ENCODE measurements at places on chromosomes 11 and 22. TPM values are rescaled to one million over a fixed set of nuclear protein-coding genes. Genes with fewer than 3 reads are reported as not detected.
A peak's percentile ranks its signal among the peaks of the same experiment; 100 is the strongest.

GRCh38 chr22:42856865-42857704 lies at the start of gene ARFGAP3:
Gene ARFGAP3 (minus strand): TSS chr22:42857273. CDS start chr22:42857182, 91 bp downstream.
- H3K27ac ChIP-seq = peak within 1 kb of the TSS; percentile 94
- DNase-seq = peak; percentile 88
- peak within 1 kb of the TSS; percentile 92 for H3K4me3 ChIP-seq
- H3K4me1 ChIP-seq = peaks cover 11% of the 10 kb centered on the region

GRCh38 chr22:37545703-37546436 lies 14.4 kb upstream of the CDC42EP1 start:
- peak overlapping the region; percentile 20 for H3K4me3 ChIP-seq
- H3K36me3 ChIP-seq = no peaks in the 10 kb centered on the region
- DNase-seq = peak; percentile 77
- H3K4me1 ChIP-seq = peaks cover 47% of the 10 kb centered on the region

GRCh38 chr11:78419327-78419726 lies 1.7 kb upstream of the GAB2 start:
- H3K27ac ChIP-seq = no peak overlapping the region
- H3K4me1 ChIP-seq = peaks cover 26% of the 10 kb centered on the region
- H3K4me3 ChIP-seq = no peak overlapping the region
- DNase-seq = no peak
- H3K36me3 ChIP-seq = no peaks in the 10 kb centered on the region
- H3K27me3 ChIP-seq = no peaks in the 10 kb centered on the region

ROBO4 gene
- not detected for total RNA-seq

GRCh38 chr11:73414977-73415651 lies 38.9 kb downstream of the RELT start:
- H3K27ac ChIP-seq = no peak overlapping the region
- no peak for DNase-seq
- no peak overlapping the region for H3K4me3 ChIP-seq
- H3K36me3 ChIP-seq = no peaks in the 10 kb centered on the region
- no peaks in the 10 kb centered on the region for H3K27me3 ChIP-seq

OR5B2 gene
- not detected for total RNA-seq

- peaks cover 5% of the 10 kb centered on the region for H3K4me1 ChIP-seq
- H3K4me3 ChIP-seq = no peak overlapping the region
- no peaks in the 10 kb centered on the region for H3K27me3 ChIP-seq
- no peaks in the 10 kb centered on the region for H3K36me3 ChIP-seq
Observed at GRCh38 chr22:41565403-41566054, 4.7 kb downstream of the CSDC2 start.

- H3K27ac ChIP-seq = no peak within 1 kb of the TSS
- peak; percentile 31 for DNase-seq
- H3K4me1 ChIP-seq = no peaks in the 10 kb centered on the region
- no peak within 1 kb of the TSS for H3K4me3 ChIP-seq
- no peaks in the 10 kb centered on the region for H3K36me3 ChIP-seq
- no peaks in the 10 kb centered on the region for H3K27me3 ChIP-seq
Observed at GRCh38 chr11:44309478-44310205, at the start of gene ALX4. Gene ALX4 (minus strand): TSS chr11:44310139. CDS start chr11:44310062, 77 bp downstream.

DNA sequence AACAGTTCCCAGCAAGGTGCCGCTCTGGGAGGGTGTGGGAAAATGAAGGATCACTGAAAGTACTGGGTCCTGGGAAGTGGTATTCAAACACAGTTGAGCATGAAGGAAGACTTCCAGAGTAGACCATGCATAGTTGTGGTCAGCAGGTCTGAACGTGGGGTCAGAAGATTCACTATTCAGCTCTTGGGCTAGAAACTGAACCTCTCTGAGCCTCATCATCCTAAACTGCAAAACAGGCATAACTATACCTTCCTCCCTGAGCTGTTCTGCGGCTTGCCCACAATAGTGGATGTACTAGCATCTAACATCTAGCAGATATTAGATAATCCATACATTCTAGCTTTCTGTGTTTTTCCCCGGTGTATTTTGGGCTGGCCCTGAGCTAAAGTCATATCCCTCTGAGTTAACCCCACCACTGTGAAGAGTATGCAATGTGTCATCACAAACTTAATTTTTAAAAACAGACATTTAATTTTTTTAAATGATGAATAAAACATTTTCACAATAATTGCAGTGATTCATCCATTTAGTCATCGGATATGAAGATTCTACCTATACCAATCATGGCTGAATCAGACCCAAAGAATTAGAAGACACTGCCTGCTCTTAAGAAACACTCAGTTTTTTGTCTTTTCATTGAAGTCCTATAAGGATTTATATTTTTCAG lies 179.1 kb downstream of the BLID start:
- H3K27ac ChIP-seq = no peak overlapping the region
- H3K4me3 ChIP-seq = no peak overlapping the region
- no peaks in the 10 kb centered on the region for H3K36me3 ChIP-seq
- H3K27me3 ChIP-seq = no peaks in the 10 kb centered on the region

GRCh38 chr22:46854125-46854870 lies 91.8 kb downstream of the TBC1D22A start:
- DNase-seq = no peak
- H3K27ac ChIP-seq = no peak overlapping the region
- H3K4me3 ChIP-seq = no peak overlapping the region
- no peaks in the 10 kb centered on the region for H3K4me1 ChIP-seq

GRCh38 chr11:64891880-64892279 lies 13.5 kb upstream of the EHD1 start:
- peak overlapping the region; percentile 78 for H3K4me3 ChIP-seq
- peaks cover 12% of the 10 kb centered on the region for H3K36me3 ChIP-seq
- H3K27ac ChIP-seq = peak overlapping the region; percentile 93
- peaks cover 67% of the 10 kb centered on the region for H3K4me1 ChIP-seq

SMC1B gene
- total RNA-seq = 5.3 TPM

All from Caco-2 (cell line).